Fibroblast of skin of back (primary cell): ENCODE measurements at places on chromosomes 1 and 21.
A peak's percentile ranks its signal among the peaks of the same experiment; 100 is the strongest.

DNA sequence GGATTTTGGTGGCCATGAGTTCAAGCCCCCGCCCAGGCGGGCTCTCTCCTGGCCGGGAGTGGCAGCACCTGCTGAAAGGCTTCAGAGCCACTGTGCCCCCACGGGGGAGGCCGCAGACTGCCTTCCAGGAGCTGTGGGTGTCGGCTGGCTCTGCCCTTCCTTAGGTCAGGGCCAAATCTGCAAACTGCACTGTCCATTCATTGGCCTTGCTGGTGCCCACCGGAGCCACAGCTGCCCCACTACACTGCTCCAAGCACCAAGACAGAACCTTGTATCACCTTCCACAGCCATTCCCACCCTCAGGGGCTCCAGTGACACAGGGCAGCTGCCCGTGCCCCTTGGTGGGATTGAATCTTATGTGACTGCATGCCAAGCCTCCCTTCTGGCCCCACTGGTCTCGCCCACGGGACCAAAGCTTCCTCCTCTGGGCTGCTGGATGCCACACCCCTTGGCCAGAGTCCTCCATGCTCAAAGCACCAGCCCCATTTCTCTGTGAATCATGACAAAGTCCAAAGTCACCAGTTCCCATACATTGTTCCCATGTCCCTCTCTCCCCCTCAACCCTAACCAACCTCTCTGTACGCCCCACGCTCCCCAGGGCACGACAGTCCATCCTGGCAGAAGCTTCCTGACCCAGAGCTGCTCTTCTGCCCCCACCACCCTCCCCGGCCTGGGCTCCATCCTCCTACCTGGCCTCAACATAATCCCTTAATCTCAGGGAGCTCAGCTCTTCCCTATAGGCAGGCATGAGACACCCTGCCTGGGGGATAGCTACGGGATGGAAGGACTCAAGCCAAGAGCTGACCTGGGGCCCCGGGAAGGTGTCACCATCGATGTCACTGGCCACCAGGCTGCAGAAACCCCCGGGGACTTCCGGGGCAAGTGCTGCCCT lies 20.9 kb upstream of the GPR153 start:
- no peak for DNase-seq

GRCh38 chr1:65704318-65704717 lies 88.4 kb upstream of the PDE4B start:
- DNase-seq, result no peak

DNA sequence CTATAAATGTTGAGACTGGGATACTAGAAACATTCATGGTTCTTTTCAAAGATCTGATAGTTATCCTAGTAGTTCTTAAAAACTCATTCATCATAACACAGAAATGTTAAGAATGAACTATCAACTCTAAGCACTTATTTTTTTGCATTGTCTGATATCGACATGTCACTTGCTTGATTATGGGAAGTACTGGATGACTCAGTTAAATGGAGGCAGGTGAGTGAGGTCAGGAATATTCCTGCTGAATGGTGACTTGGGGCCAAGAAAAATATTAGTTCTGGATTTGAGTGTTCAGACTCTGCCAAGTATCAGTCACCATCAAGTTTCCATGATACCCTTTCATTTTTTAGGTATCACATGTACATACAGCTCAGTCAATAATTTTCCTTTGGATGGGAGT lies 63.6 kb downstream of the NEK7 start:
- peak; percentile 96 for DNase-seq

DNA sequence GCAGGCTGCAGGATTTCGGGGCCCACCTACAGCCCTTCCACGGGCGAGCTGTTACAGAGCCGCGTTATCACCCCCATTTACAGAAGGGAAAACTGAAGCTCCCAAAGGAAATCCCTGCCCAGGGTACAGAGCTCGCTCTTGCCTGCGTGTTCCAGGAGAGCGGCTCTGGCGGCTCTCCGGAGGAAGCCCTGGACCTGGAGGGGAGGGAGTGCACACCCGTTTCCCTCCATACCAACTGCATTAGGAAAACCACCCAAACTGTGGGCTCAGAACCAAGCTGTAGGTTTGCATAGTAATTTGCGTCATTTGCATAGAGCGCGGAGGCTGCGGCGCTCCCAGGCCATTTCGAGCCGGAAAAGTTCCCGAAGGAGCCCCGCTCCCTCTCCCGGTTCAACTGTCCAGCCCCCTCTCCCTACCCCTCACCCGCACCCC lies 24.7 kb upstream of the ADGRB2 start:
- peak; percentile 77 for DNase-seq

DNA sequence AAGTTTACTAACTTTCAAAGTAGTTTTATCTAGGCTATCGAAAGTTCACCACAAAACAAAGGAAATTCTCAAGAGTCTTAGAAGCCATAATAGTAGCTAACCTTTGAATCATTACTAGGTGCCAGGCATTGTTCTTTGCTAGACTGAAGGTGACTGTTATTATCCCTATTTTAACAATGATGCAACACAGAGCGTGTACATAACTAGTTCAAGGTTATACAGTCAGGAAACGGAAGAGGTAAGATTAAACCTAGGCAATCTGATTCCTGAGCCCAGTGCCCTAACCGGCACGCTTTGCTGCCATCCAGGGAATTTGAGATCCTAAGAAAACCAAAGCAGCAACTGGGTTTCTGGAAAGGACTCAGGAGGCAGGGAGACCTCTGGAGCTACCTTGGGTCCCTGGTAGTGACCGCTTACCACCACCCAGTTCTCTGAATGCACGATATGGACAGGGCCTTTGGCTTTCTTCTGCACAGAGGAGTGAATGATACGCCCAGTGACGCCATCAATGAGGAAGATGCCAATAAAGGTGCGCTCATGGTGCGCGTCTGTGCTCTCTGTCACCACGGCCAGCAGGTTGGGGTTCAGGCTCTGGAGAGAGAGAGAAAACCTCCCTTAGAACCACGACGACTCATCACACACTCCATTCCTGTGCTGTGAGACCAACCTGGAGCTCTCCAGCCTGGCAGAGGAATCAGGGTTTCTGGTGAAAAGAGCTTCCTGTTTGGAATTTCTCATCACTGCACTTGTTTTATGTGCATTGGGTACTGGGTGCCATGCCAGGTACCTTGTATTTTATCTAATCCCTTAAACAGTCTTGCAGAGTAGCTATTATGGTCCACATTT lies 13.1 kb upstream of the UBR4 start:
- peak; percentile 9 for DNase-seq

DNA sequence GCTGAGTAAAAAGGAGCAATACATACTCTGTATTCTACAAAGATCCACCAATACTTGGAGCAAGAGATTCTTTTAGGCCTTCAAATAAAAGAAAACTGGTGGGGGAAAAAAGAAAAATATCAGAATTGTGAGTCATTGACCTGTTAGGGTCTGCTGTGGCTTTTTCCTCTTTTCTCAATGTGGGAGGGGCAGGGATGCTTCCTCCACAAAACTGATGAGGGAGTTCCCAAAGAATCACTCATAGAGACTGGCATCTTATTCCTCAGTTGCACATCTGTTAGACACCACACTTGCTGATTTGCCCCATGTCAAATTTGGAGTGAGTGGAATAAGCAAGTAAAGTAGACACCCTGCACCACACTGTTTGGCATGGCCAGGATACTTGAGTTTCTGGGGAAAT lies 16.6 kb downstream of the C1orf141 start:
- no peak for DNase-seq

GRCh38 chr1:164659621-164660411 lies 100.8 kb downstream of the PBX1 start:
- no peak for DNase-seq

GRCh38 chr1:184494929-184495328 lies 108.1 kb downstream of the C1orf21 start:
- no peak for DNase-seq

DNA sequence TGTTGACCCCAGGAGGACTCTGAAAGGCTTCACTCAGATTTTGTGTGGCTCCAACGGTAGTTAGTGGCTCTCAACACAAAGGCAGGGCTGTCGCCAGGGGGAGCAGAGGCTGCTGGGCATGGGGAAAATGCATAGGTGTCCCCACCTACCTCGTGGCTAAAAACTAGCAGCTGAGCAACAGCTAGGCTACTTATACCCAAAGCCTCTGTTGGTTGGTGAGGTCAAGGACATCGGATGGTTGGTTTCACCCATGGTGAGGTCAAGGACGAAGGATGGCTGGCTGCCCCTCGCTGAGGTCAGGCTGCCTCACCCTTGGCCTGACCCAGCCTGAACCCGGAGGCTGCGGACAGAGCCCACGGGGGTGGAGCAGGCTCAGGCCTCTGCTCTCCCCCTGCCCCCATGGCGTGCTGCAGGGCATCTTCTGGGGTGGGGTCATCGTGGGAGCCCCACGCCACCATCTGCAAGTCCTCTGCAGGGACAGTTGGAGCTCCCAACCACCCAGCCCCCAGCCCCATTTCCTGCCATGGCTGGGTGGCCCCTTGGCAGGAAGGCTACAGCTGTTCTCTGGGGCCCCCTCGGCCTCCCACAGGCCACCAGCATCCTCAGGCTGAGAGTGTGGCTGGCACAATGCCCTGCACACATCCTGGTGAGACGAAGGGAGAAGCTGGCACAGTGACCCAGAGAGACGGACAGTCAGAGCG lies 8.5 kb upstream of the GNB1 start:
- DNase-seq, result no peak

DNA sequence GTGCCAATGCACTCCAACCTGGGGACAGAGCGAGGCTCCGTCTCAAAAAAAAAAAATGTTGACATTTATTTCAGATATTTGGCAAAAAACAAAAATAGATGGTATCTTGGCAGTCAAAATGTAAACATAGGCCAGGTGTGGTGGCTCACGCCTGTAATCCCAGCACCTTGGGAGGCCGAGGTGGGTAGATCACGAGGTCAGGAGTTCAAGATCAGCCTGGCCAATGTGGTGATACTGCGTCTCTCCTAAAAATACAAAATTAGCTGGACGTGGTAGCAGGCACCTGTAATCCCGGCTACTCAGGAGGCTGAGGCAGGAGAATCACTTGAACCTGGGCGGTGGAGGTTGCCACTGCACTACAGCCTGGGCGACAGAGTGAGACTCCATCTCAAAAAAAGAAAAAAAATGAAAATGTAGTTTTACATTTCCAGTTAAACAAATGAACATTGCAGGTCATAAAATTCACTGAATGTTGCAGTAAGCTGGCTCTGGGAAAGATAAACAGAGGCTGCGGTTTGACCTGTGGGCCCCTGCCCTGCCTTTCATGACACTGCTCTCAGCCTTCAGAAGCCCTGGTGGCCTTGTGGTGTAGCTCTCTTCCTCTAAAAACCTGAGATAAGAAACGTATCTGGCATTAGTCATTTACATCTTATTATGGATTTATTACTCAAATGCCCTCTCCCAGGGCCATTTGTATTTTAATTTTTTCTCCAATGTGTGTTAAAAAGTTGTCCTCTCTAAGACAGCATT lies 12.2 kb upstream of the SLC44A3 start:
- DNase-seq, result no peak

- peak; percentile 27 for DNase-seq
These were observed 79.2 kb downstream of the ATP5PO start for GRCh38 chr21:33836408-33836807.

DNA sequence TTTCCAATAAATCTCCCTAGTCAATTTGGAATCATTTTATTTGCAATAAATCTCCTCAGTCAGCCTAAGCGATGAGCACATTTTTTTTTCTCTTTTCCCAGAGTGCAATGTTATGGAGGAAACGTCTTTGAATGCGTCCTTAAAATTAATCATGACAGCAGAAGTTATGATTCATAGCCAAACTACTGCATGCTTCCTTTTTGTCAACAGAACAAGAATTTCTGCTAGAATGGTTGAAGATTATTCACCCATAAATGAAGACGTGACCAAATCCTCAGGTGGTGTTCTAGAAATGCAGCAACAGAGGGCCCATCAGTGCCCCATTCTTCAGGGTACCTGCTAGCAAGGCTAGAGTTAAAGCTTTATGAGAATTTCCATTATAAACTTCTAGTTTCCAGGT lies 407.9 kb upstream of the PKN2 start:
- peak; percentile 85 for DNase-seq

DNA sequence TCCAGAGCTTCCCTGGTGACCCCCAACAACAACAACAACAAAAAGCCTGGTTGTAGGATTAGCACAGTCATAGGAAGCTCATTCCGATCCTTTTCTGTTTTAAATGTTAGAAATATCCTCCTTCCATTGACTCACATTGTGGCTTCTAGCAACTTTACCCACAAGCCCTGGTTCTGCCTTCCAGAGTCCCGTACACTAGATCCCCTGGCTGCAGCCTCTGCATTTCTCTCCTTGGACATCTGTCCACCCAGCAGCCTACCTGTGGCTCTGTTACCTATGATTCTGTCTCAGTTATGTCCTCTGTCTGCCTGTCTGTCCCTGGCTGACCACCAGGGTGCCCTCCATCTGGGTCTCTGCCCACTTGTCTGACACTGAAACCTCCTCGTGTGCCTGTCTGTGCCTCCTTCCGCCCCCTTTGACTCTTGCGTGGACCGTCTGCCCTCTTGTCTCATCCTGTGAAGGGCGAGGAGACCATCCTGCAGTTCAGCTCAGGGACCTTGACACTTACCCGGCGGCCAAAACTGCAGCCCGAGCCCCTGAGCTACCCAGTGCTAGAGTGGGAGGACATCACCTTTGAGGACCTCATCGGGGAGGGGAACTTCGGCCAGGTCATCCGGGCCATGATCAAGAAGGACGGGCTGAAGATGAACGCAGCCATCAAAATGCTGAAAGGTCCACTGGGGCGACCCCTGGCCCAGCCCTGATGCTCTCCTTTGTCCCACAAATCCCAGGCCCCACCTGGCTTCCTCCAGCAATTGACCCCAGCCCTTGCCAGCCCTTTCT lies 16.1 kb downstream of the TIE1 start:
- DNase-seq, result no peak

GRCh38 chr1:16209847-16210407 lies 2.5 kb downstream of the ARHGEF19 start:
- no peak for DNase-seq

GRCh38 chr1:83693427-83694126 lies 305.4 kb downstream of the TTLL7 start:
- peak; percentile 48 for DNase-seq

DNA sequence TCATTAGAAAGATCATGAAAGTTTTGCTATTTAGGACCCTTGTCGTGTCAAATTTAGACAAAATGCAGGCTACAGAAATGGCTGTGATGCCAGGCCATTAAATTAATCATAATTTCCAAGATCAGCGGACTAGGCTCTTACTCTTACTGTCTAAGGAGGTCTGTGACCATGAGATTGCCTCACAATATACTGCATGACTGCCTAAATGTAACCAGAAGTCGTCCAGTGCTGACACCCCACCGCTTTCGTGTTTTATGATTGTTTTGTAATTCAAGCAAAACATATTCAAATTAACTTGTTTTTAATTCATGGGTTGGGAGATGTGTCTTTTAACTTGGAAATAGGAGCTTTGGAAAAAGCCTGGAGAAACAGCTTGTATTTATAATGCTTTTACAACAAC lies 947.5 kb downstream of the BRINP3 start:
- DNase-seq, result no peak

GRCh38 chr1:163842571-163842970 lies 520.8 kb downstream of the NUF2 start:
- DNase-seq, result no peak

- DNase-seq, result no peak
These were observed 102.4 kb downstream of the CACHD1 start for GRCh38 chr1:64572222-64572900.

GRCh38 chr1:192538407-192539296 lies 36.9 kb upstream of the RGS1 start:
- DNase-seq, result peak; percentile 51
